Activated CD8-positive, alpha-beta T cell treated with anti-CD3 and anti-CD28 coated beads, Interleukin-2, amount 10 ng/mL, durations not matched to agents 7 days and 5 days (primary cell): ENCODE measurements at places on chromosomes 3 and 15. TPM values are rescaled to one million over a fixed set of nuclear protein-coding genes. Genes with fewer than 3 reads are reported as not detected.

Gene FRMD5
- not detected for total RNA-seq

Gene SKOR1
- 0.21 TPM for total RNA-seq

Gene ESYT3
- 0.16 TPM for total RNA-seq

Gene LRRC3B
- total RNA-seq = not detected

Gene LIPH
- total RNA-seq = not detected

Gene GOLGA8G
- not detected for total RNA-seq

Gene CD86
- 1.5 TPM for total RNA-seq

Gene CHRNA7
- 0.24 TPM for total RNA-seq

DNA sequence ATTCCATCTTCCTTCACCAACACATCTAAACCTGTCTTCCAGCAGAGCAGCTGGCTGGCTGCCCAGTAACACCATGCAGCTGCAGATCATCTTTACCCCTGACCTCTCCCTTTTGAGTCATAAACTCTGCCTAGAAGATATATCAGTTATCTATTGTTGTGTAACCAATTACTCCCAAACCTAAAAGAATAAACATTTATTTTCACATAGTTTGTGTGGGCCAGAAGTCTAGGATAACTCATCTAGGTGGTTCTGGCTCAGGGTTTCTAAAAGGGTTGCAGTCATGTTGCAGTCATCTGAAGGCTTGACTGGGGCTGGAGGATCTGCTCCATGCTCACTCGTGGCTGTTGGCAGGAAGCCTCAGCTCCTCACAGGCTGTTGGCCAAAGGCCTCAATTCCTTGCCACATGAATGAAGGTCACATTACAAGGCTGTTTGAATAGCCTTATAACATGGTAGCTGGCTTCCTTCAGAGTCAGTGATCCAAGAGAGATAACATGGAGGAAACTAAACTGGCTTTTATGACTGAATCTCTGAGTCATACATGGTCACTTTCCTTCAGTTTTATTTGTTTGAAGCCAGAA lies 92.8 kb downstream of the GOLIM4 start:
- no peak for DNase-seq

DNA sequence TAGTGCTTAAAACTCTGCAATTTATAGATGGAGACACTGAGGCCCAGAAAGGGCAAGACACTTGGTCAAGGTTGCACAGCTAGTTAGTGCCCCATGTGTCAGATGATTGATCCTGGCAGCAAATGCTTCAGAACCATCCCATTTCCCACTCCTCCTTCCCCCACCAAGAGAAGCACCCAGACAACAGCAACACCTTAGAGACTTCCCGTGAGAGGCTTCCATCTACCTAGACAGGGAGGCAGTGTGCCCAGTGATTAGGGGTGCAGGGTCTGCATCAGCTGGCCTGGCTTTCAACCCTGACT lies 77.6 kb downstream of the CORO2B start:
- DNase-seq = no peak

DNA sequence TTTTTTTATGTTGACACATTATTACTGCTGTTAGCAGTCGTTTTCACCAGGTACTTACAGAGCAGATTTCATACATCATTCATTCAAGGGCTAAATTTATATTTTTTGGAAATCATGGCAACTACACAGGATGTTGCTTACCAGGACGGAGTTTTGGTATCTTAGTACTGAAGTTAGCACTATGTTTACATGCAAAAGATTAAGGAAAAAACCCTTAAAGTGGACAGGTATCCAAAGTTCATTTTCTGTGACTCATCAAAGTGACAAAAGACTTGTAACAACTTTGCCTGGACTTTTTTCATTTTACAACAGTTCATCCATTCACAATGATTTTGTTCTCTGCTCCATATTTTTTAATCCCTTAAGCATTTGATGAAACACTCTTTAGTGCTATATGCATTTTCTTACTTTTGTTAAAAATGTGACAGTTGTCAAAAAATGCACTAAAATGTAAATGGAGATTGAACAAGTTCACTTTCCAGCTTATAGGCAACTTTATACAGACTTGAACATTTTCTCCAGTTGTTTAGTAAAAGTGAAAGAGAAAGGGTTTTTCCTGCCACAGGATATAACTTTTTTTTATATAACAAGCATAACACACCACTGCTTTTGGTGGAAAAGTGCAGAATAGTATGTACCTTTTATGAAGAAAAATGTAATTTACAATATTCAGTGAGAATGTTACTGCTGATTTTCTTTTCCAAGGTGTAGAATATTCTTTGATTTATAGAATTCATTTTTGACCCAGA lies 104.1 kb downstream of the STT3B start:
- DNase-seq = no peak

DNA sequence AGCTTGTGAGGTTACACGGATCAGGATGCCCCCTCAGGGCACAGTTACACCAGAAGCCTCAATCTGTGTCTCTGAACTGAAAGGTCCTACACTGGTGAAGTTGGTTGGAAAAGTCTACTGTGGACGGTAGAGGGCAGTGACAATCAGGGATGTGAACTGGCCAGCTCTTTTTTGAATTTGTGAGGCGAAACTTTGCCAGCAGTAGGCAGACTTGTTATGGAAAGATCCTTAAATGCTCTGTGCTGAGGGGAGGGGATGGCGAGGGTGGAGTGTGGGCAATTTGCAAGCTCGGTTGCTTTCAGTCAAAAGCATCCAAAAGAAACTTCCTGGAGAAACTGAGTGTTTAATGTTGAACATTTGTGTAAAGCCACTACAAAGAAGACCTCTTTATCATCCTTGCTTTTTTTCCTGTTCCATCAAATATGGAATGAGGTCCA lies 127.4 kb upstream of the ABHD17C start:
- peak; percentile 33 for DNase-seq

- DNase-seq = no peak
Measured at GRCh38 chr3:112777811-112778210, 68.9 kb downstream of the CD200R1L start.

DNA sequence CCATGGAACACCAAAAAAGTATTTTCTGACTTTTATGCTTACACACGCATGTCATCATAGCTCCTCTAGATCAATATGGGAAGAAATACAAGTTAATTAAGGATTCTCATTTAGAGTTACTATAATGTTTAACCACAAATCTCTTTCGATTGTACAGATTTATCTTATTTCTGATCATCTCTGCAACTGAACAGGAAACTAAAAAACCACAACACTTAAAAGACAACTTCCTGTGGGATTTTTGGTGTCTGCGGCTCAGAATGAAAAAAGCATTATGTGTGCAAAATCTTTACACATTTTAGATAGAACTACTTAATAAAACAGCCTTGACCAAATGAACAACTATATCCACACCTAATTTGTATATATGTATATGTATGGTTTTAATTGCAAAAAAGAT lies 3.0 kb upstream of the TJP1 start:
- DNase-seq = peak; percentile 66

DNA sequence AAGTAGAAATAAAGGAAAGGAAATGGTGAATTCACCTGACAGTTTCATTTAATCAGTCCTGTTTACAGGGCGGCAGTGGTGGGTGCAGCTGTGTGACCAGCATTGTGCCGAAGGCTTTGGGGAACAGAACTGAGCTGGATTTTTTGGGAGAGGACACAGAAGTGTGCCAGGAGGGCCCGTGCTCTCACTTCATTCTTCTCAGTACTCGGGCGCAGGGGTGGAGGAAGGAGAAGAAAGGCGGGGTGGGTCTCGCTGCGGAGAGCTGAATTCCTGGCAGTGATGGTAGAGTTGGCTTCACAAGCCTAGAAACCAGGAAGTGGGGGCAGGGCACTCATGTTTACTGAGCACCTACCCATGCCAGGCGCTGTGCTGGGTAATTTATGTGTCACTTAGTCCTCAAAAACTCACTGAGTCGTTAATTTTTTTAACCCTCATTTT lies 64.6 kb downstream of the CRTC3 start:
- DNase-seq = peak; percentile 89

- DNase-seq = no peak
Measured at GRCh38 chr3:153639631-153640030, 477.6 kb downstream of the RAP2B start.

- DNase-seq = no peak
Measured at GRCh38 chr3:144237351-144237750, 265.7 kb downstream of the DIPK2A start.

- DNase-seq = peak; percentile 46
Measured at GRCh38 chr3:59313365-59313764, 263.5 kb upstream of the CFAP20DC start.
